Brain (organoid and tissue), 16 donors: ENCODE measurements at places on chromosomes 16 and 17. TPM values are rescaled to one million over a fixed set of nuclear protein-coding genes. Genes with fewer than 3 reads are reported as not detected.

The TNS4 gene
- polyA plus RNA-seq, result not detected

GRCh38 chr16:79229361-79229760 lies 371.2 kb downstream of the MAF start:
- no peak for DNase-seq

GRCh38 chr17:66541461-66542128 lies 239.2 kb downstream of the PRKCA start:
- no peak for DNase-seq

DNA sequence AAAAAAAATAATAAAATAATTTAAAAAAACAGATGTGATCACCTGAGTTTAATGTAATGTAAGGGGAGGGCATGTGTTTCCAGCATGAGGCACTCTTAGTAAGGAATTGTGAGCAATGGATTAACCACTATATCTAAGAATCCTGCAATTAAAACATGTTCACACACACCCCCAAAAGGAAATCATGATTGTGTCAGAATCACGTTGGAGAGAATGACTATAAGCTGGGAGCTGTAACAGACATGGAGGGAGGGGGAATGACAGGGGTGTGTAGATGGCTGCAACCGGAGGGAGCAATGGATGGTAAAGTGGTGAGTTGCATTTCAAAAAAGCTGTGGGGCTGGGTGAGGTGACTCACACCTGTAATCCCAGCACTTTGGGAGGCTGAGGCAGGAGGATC lies 13.6 kb upstream of the CCL22 start:
- no peak for DNase-seq

- no peak for DNase-seq
Measured at GRCh38 chr17:57045868-57046704, 39.0 kb upstream of the AKAP1 start.
